ENCODE measurements at places on chromosomes 1 and 21.
A peak's percentile ranks its signal among the peaks of the same experiment; 100 is the strongest.

DNA sequence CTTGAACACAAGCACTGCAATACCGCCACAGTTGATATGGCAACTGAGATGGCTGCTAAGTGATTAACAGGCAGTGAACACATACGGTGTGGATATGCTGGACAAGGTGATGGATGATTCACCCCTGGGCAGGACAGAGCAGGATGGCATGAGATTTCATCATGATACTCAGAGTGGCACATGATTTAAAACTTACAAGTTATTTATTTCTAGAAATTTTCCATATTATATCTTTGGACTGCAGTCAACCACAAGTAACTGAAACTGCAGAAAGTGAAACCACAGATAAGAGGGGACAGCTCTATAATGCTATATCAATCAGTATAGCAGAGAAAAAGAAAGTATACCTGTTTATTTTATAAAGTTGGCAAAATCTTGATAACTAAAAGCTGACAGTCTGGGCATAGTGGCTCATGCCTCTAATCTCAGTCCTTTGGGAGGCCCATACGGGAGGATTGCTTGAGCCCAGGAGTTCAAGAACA, 47.9 kb downstream of the PHACTR4 start:
- DNase-seq, result peak; percentile 78

GRCh38 chr1:204431310-204432184, 19.9 kb upstream of the PPP1R15B start:
- peak; percentile 60 for DNase-seq

DNA sequence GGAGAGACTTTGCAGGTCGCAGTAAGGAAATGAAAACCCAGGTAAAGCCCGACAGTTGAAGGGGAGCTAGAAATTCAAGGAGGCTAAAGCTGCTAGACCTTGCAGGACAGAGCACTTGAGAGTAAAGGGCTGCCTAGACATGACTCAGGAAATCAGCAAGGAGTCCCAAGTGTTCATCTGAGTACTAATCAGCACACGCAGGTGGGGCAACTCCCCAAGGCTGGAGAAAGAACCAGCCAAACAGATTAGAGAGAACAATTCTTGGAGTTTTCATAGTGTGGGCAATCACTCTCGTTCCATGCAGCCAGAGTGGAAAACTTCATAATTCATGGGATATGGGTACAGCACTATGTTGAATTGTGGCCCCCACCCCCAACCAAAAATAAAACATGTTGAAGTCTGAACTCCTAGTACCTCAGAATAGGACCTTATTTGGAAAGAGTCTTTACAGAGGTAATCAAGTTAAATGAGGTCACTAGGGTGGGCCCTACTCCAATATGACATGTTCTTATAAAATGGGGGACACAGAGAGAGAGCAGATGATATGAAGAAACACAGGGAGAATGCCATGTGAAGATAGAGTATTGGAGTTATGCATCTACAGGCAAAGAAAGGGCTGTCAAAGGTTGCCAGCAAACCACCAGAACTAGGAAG, 28.0 kb downstream of the SYDE2 start:
- DNase-seq, result no peak

DNA sequence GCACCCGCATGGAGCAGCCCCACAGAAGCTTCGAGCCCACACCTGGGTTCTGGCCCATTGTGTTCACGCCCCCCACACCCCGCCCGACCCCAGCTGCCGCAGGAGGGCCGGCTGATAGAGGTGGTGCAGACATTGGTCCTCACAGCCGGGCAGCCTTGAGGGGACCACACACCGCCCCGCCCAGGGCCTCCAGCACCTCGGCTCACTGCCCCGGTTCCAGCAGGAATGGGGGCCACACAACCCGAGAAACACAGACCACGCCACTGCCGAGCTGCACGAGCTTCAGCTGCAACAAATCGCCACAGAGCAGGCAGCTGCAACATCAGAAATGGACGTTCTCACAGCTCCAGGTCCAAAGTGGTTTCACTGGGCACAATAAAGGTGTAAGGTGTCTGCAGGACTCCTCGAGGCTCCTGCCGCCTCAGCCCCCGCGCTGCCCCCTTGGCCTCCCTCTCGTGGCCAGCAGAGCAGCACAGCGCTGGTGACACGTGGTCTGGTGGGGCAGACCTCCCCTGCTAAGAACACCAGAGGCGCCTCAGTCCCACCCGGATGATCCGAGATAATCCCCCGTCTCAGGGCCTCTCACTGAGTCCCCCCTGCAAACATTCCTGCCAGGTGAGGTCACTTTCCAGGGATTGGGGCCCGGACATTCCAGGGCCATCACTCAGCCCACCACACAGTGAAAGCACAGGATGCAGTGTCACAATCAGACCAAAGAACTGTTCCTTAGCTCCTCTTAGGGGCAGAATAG, 62.3 kb upstream of the ADARB1 start:
- peak; percentile 23 for DNase-seq

- DNase-seq, result no peak
Observed at GRCh38 chr1:61092642-61093041, 10.3 kb downstream of the NFIA start.

DNA sequence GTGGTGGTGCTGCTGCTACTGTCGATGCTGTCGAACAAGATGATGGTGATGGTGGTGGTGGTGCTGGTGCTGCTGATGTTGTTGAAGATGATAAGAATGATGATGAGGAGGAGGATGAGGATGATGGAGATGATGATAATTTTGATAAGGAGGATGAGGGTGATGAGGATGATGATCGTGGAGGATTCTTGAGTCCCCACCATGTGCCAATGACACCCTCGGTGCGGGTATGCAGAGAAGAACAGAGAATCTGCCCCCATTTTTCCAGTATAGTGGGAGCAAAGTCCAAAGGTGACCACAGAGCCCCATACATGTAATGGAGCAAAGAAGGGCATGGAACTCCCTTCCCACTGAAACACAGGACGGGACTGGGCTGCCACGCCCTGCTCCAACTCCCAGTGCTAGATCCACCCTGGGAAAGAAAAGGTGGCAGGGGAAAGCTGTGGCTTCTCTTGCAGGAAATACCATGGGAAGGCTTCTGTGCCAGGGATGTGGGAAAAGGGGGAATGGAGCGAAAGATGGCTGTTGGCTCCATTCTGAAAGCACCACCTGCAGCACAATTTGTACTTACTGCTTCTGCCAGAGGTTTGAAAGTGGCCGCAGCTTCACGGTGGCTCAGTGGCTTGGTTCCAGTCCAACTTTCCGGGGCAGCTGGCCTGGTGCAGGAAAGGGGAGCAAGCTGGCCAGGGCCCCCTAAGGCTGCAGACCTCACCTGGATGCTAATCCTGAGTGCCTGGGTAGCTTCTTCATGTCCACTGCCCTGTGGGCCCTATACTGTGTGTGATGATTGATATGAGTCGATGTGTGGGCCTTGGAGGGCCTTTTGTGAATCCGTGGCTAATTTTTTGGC, 387.2 kb upstream of the VAMP3 start:
- no peak for DNase-seq

- no peak for DNase-seq
Observed at GRCh38 chr1:170214117-170215032, 68.6 kb downstream of the NTMT2 start.

GRCh38 chr1:16076865-16077238, 3.4 kb upstream of the FAM131C start:
- peak; percentile 62 for DNase-seq

DNA sequence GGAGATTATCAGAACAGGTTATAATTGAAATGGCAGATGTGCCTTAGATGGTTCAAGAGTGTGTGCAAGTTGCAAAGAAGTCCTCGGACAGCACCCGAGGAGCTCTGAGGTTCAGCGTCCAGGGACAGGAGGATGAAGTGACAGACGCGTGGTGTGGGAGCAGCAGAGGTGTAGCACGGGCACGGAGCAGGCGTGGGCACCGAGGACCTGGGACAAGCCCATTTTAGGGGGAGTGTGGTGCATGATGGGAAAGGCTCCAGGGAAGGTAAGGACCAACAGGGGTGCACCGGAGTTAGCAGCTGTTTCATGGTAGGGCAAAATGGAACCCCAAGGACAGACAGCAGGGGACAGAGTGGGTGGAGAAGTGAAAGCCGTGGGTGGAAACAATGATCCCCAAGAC, 56.3 kb upstream of the BACE2 start:
- DNase-seq, result no peak

- peak; percentile 78 for DNase-seq
Observed at GRCh38 chr1:185996211-185996610, 262.0 kb downstream of the HMCN1 start.

DNA sequence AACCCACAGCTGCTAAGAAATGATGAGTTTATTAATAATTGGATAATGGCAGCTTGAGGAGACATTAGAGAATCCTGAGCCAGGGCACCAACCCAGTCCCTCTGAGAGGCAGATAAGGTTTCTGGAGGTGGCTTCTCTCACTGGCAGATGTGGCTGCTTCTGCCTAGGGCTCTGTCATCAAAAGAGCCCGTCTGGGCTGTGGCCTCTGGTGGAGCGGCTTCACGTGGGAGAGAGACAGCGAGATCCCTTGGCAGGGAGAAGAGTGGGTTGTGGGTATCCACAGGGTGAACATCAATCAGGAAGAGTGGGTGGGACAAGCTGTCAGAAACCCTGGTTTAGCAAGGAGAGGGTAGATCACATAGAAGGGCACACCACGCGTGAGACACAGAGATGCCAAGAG, 30.0 kb downstream of the VWA5B1 start:
- no peak for DNase-seq

- DNase-seq, result peak; percentile 93
Observed at GRCh38 chr1:199272628-199273086, 633.8 kb downstream of the PTPRC start.

GRCh38 chr1:165910764-165911421, 83.5 kb downstream of the UCK2 start:
- no peak for DNase-seq

GRCh38 chr1:23422241-23422877, 2.2 kb downstream of the TCEA3 start:
- DNase-seq, result peak; percentile 47

DNA sequence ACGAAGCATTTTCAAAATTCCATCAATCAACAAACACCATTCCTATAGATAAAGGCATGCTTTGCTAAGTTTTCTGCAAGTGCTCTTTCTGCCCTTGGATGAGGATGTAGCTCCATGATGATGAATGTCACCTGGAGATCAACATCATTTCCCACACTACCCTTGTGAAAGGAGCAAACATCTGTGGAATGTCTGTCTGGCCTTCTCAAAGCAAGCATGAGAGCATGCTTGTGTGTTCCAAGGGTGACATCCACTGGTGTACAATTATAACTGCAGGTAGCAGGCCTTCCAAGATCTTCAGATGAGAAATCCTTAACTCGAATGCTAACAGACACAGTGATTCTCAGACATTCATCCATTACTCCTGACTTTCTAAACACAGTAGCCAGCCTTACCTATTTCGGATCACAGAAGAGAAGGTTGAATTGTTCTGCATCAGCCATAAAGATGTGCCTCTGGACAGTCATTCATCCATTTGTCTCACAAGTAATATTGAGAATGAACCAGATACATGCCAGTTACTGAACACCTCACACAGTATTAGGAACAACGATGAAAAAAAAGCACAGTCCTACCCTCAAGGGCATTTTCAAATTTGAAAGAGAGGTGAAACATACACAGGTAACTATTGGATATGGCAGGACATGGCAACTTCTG, 162.4 kb downstream of the TPR start:
- DNase-seq, result peak; percentile 83

GRCh38 chr1:10625554-10625953, 150.8 kb downstream of the PEX14 start:
- DNase-seq, result no peak

DNA sequence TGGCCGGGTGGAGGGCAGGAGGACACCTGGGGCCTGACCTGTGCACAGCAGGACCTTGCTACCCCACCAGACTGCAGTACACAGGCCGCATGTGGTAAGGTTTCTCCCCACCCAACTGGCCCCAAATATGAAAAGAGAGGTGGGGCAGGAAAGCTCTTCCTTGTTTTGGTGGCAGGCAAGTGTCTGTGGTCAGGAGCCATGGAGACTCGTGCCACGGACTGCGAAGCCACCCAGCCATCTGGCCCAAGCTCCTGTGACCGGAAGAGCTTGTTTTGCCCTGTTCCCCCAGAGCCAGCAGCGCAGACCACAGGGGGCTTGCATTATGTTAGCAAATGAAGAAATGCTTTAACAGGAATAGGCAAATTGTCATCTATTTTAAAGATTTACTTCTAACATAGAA, 54.9 kb downstream of the OLIG1 start:
- DNase-seq, result no peak

DNA sequence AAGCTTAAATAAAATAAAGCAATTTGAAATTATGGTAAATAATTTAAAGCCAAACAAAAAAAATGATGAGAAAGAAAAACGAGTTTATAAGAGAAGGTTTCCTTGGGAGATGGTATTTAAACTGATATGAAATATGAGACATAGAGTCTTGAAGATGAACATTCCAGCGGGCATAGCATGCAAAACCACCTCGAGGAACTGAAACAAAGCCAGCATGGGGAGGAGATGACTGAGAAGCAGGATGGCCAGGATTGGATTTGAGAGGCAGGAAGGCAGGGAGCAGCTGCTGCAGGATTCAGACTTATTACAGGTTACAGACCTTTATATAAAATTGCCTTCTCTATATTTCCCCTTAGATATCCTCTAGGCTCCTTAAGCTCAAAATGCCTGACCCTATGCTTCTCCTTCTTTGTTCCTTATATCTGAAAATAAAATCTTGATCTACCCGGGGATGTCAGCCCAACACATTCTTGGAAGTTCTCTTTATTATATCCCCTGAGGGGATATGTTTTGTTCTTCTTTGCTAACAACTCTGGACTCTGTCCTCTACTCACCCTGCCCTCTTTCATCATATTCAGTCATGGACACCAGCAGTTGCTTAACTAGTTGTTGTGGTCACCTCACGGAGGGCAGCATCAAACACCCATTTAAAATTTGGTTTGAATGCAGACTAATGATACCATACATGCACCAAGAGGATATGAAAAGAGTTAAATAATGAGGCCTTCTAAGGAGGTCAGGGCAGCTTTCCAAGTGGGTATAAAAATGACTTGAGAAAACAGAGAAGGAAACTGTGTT, 719.1 kb upstream of the B3GALT2 start:
- DNase-seq, result peak; percentile 69

GRCh38 chr1:88175120-88175630, 508.9 kb upstream of the PKN2 start:
- no peak for DNase-seq

- DNase-seq, result no peak
Observed at GRCh38 chr21:18722193-18722592, 318.6 kb upstream of the TMPRSS15 start.

- DNase-seq, result peak; percentile 48
Observed at GRCh38 chr1:116574581-116575291, 3.9 kb upstream of the CD58 start.

GRCh38 chr1:80054129-80054528, 1047.6 kb upstream of the ADGRL4 start:
- peak; percentile 31 for DNase-seq

GRCh38 chr1:53321776-53322602, 5.9 kb downstream of the LRP8 start:
- DNase-seq, result no peak

DNA sequence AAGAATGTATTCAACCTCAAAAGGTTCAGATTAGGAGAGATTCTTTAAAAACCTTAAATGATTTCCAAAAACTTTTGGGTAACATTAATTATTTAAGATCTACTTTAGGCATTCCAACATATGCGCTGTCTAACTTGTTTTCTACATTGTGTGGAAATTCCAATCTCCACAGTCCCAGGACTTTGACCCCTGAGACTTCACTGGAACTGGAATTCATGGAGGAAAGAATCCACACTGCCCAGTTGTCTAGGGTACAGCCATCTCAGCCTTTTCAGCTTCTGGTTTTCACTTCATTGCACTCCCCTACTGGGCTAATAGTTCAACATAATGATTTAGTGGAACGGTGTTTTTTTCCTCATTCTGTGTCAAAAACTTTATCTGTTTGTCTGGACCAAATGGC, 161.5 kb downstream of the IER5 start:
- DNase-seq, result no peak
